ENCODE measurements at places on chromosomes 5 and 9.

DNA sequence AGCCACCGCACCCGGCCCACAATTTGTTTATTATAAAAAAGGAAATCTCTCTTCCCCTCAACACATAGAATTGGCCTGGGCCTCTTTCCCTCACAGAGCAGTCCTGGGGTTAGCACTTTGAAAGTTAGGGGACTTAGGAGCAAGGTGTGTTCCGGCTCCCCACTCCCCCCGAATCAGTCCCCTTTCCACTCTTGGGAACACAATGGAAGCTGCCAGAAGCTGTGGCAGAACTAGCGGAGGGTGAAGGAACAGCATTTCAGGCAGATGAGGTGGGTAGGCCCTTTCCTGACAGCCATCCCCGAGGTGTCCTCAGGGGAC lies 16.4 kb upstream of the C5orf47 start:
- DNase-seq, result no peak

- DNase-seq, result no peak
Observed at GRCh38 chr5:6473284-6473683, 24.6 kb downstream of the UBE2QL1 start.

- no peak for DNase-seq
Observed at GRCh38 chr9:14888875-14889274, 21.4 kb downstream of the FREM1 start.

- no peak for DNase-seq
Observed at GRCh38 chr5:53045263-53045662, 56.1 kb downstream of the ITGA2 start.

- no peak for DNase-seq
Observed at GRCh38 chr9:99253772-99254431, 31.8 kb downstream of the SEC61B start.

DNA sequence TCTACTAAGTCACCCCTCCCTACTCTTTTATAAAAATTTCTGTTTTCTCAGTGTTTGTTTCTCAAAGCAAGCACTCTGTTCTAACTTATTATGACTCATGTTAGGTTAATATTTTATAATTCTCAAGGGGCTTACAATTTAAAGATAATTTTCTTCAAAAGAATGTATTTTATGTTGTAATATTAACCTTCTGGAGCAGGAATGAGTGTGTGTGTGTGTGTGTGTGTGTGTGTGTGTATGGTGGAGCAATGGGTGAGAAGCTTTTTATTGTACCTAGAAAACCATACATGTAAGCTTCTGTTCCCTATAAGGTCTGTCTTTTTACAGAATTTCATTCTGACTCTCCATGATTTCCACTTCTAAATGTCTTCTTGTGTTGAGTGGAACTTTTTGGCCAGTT lies 63.0 kb downstream of the PBX3 start:
- no peak for DNase-seq

- peak; percentile 20 for DNase-seq
Observed at GRCh38 chr5:9409413-9409960, 136.4 kb downstream of the SEMA5A start.

DNA sequence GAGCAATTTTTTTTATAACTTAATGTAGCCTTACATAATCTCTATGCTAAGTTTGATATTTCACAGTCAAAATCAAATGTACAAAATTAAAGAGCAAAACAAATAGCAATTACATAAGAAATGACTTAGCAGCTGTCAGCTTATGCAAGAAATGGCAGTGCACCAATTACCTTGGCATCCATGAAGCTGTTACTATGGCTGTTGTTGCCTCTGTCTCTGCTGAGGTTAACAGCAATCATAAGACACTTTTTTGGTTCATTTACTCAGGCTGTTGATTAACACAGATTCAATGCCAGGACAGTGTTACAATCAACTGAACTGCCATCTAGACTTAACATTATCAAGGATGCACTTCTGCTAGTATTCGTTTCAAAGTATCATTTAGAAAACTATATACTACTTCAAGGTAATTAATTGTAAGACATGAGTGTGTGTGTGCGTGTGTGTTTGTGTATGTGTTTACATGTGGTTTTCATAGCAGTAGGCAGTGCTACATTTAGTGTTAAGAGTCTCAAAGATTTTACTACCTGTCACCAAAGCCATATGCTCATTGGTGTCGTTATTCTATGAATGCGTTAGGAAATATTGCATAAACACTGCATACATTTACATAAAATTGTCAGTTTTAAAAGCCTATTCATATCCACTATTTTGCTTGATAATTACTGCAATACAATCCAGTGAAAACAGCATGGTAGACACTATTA lies 1084.2 kb upstream of the COX7C start:
- DNase-seq, result no peak

GRCh38 chr5:124614836-124615385 lies 131.5 kb downstream of the ZNF608 start:
- DNase-seq, result no peak

DNA sequence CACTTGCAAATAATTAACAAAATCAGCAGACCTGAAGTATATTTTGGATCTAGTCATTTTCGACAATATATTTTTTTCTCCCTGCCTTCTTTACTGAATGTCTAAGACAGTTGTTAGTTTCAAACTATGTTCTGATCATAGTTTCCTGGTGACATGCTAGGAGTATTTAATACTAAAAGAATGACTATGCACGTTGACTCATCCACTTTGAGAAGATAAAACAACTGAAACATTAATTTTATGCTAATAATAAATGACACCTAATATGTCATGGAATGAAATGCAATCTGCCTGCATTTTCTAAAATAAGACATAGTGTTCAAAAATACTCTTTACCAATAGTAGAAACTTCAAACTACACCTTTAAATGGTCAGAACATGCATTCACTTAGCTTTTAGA lies 2123.7 kb upstream of the C9orf72 start:
- no peak for DNase-seq

- no peak for DNase-seq
Observed at GRCh38 chr5:14097998-14098471, 45.1 kb upstream of the TRIO start.

DNA sequence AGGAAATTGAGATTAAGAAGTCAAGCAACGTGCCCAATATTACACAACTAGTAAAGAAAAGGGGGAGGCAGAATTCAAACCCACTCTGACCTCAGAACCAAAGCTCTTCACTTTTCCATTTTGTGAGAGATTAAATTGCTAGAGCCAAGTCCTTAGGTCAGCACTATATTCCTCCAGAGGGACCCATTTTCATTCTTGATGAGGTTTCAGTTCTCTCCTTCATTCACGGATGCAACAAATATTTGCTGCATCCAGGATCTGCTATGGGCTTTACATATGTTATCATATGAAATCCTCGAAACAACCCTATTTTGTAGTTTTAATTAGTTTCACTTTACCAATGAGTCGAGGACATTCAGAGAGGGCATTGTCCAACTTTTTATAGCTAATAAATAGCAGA lies 239.2 kb downstream of the EFNA5 start:
- DNase-seq, result no peak

- no peak for DNase-seq
Observed at GRCh38 chr9:129989362-129989708, 53.7 kb downstream of the FNBP1 start.
